ENCODE measurements at places on chromosomes 7 and 10.

DNA sequence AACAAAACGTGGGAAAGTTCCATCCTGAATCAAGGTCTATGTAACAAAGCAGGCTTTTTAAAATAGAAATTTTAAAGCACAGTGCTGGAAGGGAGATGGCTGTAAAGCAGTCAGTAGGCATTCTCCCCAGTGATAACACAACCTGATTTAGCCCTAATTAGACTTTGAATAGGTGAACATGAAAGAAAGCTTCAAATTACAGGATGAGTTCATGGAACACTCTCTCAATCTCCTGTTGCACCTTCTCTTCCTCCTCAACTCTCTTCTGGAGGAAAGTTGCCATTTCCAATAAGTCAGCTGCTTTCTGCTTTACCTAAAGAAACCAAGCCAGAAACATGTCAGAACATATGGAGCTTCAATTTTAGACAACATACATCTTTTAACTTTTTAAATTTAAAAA is 20.1 kb downstream of the SFR1 start:
- no peak for DNase-seq

- DNase-seq: no peak
Measured at GRCh38 chr7:7521259-7521658, 14.4 kb downstream of the COL28A1 start.

DNA sequence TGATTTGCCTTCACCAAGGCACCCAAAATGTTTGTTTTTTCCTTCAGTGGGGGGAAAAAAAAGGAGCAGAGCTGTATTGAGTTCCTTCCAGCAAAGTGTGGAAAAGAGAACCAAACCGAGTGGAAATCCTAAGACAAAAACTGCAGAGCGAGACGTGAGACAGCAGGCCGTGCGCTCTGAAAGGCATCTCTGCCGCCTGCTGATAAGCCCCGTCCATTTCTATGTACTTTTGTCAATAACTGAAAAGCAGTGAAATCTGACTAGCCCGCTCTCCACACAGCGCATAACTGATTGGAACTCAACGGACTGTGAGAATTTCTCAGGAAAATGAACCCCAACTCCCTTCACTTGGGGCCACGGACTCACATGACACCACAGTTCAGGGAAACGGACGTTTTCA is 83.2 kb downstream of the COBL start:
- DNase-seq: no peak

GRCh38 chr10:101779544-101780186 is 3.6 kb downstream of the NPM3 start:
- DNase-seq: peak; percentile 74
